ENCODE measurements at places on chromosomes 7 and 10. TPM values are rescaled to one million over a fixed set of nuclear protein-coding genes. Genes with fewer than 3 reads are reported as not detected.

Gene PCDH15
- not detected for total RNA-seq

DNA sequence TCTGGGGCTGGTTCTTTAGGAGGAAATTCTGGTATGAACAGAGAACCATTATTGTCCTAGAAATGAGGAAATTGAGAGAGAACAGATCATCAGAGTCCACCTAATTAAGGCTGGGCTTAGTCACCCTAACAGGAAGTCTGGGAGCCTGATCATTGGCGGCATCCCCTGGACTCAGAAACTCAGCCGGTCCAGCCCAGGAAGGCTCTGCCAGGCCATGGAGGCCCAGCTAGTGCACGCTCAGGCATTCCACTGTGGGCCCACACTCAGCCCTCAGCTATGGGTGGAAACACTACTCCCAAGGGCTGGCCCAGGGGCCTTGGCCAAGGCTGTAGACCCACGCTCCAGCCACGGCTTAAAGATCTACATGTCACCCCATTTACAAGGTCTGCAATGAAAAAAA lies 109.2 kb downstream of the PTPN20 start:
- peak; percentile 6 for DNase-seq

GRCh38 chr10:26911811-26912461 lies 51.2 kb upstream of the ABI1 start:
- DNase-seq = no peak

DNA sequence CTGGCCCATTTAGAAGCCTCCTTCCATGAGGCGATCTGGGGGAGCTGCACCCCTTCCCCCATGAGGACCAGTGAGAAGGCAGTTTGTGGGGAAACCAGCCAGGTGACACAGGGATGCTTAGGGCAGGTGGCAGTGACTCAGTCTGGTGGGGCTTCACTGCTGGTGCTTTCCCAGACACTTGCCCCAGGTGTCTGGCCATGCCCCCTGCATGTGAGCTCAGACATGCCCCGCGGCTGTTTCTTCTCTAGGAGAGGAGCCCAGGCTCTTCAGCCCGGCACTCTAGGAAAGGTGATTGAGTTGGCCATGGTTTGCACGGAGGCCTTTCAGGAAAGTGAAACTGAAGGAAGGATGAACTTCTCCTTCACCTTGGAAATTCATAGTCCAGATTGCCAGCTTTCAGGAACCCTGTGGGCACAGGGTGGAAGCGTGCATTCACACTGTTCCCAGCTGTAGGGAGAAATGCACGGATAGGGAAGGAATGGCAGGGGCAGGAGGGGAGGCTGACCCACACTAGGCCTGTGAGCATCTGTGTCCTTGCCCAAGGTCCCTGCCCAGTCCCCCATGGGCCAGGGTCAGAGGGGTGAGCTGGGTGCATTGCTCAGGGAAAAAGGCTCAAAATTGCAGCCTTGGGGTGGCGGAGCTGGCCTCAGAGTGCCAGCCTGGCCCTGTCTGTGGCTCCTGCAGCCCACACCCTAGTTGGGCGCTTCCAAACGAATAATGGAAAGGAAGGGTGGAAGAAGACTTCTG lies 359.1 kb downstream of the GLRX3 start:
- DNase-seq = no peak

- DNase-seq = no peak
Measured at GRCh38 chr10:89992575-89992974, 291.2 kb downstream of the KIF20B start.

GRCh38 chr10:124090601-124091209 lies 2.7 kb downstream of the CHST15 start:
- DNase-seq = no peak
